ENCODE measurements at places on chromosomes 1 and 21.

- DNase-seq, result no peak
These were observed 188.7 kb downstream of the GIPC2 start for GRCh38 chr1:78234496-78234895.

DNA sequence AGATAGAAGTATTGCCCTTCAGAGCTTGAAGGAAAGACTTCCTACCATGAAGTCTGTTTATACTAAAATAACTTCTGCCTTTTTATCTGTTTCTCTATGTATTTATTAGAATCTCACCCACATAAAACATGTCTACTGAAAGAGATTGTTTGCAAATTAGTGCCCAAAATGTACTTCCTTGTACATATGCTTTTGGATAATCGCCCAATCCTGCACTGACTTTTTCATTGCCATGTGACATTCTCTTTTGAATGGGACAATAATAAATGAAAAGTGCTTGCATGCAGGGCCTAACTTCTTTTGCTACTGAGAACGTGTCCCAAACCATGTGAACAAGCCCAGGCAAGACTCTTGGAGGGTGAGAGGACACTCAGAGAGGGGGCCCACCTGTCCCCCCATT lies 711.6 kb upstream of the ADAMTS5 start:
- no peak for DNase-seq

DNA sequence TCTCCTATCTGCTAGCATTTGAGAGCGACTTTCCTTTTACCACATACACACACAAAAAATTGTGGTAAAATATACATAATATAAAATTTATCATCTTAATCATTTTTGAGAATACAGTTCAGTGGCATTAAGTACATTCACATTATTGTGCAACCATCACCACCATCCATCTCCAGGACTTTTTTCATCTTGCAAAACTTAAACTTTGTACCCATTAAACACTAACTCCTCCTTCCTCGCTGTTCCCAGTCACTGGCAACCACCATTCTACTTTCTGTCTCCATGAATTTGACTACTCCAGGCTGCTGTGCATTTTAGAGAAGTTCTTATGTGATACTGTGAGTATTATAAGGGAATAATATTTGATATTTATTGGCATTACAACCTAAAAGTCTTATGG lies 181.3 kb downstream of the C1orf21 start:
- no peak for DNase-seq

DNA sequence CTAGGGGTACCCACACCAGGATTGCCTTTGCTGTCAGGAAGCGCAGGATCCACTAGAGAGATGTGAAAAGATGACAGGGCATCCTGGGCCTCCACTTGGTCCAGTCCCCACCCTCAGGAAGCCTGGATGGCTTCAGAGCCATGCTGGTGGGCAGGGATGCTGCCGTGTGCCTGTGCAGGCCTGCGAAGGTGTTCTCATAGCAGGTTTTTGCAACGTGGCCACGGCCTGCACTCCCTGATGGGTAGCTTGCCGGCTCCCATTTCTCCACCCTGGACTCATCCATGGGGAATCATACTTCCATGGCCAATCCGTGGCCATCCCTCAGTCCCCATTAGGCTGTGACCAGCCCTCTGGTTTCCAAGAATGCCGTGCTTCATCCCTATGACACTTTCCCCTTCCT lies 34.1 kb upstream of the CNTN2 start:
- no peak for DNase-seq

- no peak for DNase-seq
These were observed 10.1 kb upstream of the PADI1 start for GRCh38 chr1:17194615-17195528.

DNA sequence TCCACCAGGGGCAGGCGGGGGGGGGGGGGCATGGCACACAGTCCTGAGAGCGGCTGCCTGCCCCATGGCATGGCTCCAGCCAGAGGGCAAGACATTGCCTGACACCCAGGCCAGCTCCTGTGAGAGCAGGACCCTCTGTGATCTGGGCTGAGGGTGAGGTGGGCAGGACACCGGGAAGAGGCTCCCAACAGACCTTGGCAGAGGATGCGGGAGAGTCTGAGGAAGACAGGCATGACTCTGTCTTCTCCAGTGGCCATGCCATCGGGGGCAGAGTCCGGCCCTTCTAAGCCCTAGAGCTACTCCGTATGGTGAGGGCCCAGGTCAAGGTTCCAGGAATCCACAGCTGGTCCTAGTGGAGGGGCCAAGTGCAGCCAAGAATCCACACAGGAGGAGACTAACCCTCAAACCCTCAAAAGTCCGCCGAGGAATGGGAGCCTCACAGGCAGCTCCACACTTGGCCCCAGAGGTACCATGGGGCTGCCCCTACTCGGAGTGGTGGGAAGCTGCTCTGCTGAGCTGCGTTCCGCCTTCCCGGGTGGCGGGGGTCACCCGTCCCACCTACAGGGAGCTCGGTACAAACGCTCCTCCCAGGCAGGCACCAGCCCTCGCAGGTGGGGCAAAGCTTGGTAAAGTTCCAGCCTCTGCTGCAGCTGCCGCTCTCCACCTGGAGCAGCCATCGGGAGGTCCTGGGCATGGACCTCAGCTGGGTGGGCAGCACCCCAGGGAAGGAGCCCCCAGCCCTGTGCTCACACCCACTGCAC lies 6.5 kb downstream of the ACTRT2 start:
- DNase-seq, result no peak

DNA sequence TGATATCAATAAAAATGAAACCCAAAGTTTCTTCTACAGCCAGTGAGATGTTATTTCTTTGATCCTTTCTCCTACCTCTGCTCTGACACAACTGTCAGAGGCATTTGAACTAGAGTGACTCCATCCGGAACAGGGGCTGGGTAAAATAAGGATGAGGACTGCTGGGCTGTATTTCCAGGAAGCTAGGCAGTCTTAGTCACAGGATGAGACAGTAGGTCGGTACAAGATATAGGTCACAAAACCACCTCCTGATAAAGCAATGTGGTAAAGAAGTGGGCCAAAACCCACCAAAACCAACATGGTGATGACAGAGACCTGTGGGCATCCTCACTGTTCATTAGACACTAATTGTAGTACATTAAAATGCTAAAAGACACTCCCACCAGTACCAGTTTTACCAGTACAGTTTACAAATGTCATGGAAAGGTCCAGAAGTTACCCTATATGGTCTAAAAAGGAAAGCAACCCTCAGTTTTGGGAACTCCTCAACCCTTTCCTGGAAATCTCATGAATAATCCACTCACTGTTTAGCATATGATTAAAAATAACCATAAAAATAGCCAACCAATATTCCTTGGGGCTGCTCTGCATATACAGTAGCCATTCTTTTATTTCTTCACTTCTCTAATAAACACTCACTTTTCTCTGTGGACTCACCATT lies 96.7 kb downstream of the GABPA start:
- no peak for DNase-seq

GRCh38 chr21:27369978-27370571 lies 403.2 kb upstream of the ADAMTS5 start:
- DNase-seq, result no peak

DNA sequence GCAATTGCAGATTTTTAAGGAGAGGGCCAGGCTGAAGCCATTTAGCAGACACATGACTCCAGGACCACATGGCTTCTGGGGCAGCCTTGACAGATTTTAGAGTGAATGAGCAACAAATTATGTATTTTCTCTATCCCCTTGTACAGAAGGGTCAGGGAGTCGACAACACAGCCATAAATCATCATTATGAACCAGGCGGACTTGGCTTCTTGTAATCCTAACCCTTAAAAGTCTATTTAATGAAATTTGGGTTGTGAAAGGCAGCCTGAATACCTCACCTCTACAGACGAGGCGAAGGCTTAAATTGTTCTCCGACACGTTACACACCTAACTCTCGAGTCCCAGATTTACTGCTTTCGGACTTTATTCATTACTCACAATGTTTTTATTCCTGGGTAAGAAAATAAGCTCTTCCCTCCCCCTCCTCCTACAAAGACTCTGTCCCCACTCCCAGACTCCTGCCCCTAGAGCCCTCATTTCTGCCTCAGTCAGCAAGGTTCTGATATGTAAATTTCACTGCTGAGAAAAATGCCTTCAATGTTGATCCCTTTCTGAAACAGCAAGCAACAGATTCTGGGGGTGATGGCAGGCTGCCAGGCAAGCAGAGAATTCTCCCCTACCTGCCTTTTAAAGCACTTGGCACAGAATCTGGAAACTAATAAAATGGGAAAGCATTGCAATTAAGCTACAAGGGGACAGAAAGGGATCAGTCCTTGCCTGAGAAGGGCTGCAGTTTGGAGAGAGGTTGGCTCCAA lies 51.6 kb downstream of the PLPP3 start:
- peak; percentile 72 for DNase-seq

DNA sequence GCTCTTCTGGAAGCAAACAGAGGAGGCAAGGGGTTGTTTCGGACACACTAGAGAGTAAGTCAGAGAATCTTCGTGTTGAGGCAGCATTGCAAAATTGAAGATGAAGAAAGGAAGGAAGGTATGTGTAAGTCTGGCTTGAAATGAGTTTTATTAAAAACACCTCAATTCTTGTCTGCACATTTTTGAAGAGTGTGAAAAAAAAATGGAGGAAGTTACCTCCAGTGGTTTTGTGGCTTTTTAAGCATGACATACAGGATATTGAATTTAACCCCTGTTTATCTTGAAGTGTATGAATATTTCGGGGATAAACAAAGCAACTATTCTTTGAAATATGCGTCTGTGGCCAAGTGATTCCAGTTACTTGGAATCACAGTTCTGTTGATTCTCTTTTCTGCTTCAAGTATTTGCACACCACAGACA lies 203.2 kb upstream of the SGIP1 start:
- DNase-seq, result no peak

GRCh38 chr1:67013573-67013972 lies 40.4 kb downstream of the SLC35D1 start:
- no peak for DNase-seq

All from RPMI8226 (cell line).